Activated naive CD4-positive, alpha-beta T cell treated with anti-CD3 and anti-CD28 coated beads, Interleukin-2, amount 10 ng/mL, durations not matched to agents 7 days and 5 days (primary cell): ENCODE measurements at places on chromosomes 3 and 15.

DNA sequence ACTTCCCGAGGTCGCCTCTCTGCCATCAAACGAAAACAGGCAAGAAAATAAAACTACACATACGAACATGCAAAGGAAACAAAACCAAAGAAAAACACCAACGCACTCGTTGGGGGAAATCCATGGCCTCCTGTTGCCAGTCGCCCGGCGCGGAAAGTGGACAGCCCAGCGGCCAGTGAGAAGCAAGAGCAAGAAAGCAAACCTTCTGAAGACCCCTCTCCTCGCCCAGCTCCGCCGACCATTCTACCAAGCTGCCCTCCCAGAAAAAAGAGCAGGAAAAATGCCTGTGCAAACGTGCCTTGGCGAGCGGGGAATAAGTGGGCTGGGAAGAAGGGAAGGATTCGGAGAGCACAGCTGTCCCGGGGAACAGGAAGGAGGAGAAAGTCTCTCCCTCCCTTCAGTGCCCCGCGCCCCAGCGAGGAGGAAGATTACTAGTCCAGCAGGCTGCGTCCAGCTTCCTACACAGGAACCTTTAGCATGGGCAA lies 802 bp upstream of the NECTIN3 start:
- peak; percentile 31 for DNase-seq

GRCh38 chr3:50302095-50303012 lies 1.0 kb downstream of the HYAL1 start:
- DNase-seq, result no peak

GRCh38 chr3:148131990-148132638 lies 565.6 kb upstream of the AGTR1 start:
- DNase-seq, result no peak

GRCh38 chr3:158642474-158643210 lies 1.7 kb upstream of the GFM1 start:
- no peak for DNase-seq

DNA sequence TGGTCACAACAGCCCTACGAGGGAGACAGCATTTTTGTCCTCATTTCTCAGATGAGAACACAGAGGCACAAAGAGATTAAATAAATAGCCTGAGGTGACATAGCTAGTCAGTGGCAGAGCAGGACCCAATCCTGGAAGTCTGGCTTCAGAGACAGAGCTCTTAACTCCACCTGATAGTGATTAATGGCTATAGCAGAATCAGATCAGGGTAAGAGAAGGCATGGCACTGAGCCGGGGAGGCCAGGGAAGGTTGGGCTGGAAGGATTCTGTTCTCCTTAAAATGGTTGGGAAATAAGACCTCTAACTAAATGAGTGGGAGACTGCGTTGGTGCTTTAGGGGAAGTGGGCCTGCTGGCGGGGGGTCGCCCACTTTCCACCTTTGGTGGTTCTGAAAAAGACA lies 104.5 kb downstream of the VGLL4 start:
- no peak for DNase-seq

GRCh38 chr3:50201573-50202315 lies 3.3 kb upstream of the SLC38A3 start:
- no peak for DNase-seq

GRCh38 chr3:122314228-122314876 lies 10.7 kb upstream of the CSTA start:
- DNase-seq, result no peak

GRCh38 chr15:84598993-84599392 lies 1.8 kb upstream of the ZSCAN2 start:
- peak; percentile 48 for DNase-seq

GRCh38 chr3:142987707-142988106 lies 13.7 kb upstream of the U2SURP start:
- DNase-seq, result no peak

- no peak for DNase-seq
These were observed 2.3 kb downstream of the RNF13 start for GRCh38 chr3:149815321-149815720.

- DNase-seq, result no peak
These were observed 3.0 kb downstream of the TRIM59 start for GRCh38 chr3:160446522-160447056.

GRCh38 chr15:30830961-30831360 lies 72.8 kb upstream of the FAN1 start:
- DNase-seq, result no peak

DNA sequence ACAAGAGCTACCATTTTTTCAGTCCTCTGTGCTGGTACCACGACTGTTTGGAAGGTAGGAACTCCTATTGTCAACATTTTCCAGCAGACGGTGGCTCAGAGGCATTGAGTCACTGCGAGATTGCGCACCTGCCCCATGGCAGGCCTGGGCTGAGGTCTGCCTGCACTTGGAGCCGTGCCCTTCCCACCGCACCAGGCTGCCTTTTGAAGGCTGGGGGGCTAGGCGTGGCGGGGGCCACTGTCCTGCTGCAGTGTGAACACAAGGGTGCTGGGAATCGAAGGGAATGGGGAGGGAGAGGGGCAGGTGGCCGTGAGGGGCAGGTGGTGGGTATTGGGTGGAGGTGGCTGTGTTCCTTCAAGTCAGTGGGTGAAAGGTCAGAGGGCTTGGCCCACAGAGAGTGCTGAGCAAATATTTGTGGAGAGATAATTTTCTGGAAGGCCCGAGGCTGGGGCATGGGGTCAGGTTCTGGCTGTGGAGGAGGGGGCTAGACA lies 16.3 kb downstream of the SNX33 start:
- DNase-seq, result no peak

DNA sequence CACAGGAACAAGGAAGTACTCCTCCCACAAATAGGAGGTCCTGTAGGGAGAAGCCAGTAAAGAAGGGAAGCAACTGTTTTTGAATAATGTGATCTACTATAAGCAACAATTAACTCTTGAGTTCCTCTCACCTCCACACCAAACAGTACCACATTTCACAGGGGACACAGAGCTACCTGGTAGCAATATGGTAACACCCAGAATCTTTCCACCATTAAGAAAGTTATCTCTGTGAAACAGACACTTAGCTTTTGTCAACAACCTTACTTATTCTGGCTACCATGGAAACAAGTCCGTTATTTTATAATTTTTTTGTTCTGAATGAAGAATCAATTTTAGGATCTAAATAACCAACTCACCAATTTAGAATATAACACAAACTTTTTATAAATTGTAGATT lies 49.5 kb downstream of the TBL1XR1 start:
- no peak for DNase-seq

GRCh38 chr3:197001972-197002700 lies 27.5 kb downstream of the MELTF start:
- peak; percentile 28 for DNase-seq

DNA sequence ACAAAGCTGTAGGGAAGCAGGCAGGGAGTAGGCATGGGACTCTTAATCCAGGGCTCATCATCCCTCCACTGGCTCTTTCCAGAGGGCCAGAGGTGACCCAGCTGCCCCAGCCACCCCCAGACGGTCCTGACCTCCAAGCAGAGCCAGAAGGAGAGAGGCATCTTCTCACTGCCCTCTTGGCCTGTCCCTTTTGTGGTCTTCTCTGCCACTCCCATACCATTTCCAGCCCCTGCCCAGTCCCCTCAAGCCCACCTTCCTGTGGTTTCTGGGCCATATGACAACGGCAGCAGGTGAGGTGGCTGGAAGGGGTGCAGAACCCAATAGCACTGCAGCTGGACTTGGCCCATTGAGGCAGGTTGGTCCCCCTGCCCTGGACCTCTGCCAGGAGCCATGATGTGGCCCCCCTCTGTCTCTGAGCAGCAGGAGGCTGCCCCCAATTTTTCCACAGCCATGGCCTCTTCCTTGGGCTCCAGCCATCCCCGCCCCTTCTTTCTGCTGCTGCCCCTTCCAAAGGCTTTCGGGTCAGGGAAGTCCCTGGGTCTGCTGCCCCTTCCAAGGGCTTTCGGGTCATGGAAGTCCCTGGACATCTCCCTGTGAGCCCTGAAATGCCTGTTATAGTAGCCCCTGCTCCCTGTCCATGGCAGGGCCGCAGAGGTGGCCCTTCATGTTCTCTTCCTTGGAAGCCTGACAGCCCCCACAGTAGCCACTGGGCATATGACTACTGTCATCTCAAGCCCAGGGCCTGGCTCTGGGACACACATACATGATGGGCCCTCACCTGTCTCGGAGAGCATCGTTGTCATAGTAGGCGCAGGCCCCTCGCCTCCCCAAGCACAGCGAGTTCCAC lies 39.5 kb upstream of the RAB6B start:
- no peak for DNase-seq

DNA sequence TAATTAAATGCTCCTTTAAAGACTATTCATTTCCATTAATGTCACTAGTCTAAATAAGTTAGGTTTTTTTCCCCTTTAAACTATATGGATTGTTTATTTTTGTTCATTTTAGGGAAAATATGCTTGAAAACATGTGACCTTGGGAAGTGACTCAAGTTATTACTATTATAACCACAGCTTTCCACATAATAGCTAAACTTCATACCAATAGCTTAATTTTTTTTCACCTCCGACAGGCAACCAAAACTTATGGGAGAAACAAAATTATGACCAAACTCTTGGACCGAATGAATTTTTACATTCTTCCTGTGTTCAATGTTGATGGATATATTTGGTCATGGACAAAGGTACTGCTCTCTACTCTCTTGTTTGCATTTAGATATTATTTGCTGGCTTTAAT lies 16.2 kb downstream of the CPA3 start:
- no peak for DNase-seq

DNA sequence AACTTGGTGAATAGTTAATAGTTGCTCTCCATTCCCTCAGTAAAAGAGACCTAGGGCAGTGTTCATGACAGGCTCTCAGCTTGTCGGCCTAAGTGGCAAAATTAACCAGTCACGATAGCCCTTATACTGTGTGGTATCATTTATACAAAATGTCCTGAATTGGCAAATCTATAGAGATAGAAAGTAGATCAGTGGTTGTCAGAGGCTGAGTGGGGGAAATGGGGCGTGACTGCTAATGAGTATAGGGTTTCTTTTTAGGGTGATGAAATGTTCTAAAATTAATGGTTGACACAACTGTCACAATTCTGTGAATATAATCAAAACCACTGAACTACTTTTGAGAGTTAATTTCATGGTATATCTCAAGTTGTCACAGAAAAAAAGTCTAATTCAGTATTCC lies 20.9 kb downstream of the ARIH1 start:
- DNase-seq, result no peak

DNA sequence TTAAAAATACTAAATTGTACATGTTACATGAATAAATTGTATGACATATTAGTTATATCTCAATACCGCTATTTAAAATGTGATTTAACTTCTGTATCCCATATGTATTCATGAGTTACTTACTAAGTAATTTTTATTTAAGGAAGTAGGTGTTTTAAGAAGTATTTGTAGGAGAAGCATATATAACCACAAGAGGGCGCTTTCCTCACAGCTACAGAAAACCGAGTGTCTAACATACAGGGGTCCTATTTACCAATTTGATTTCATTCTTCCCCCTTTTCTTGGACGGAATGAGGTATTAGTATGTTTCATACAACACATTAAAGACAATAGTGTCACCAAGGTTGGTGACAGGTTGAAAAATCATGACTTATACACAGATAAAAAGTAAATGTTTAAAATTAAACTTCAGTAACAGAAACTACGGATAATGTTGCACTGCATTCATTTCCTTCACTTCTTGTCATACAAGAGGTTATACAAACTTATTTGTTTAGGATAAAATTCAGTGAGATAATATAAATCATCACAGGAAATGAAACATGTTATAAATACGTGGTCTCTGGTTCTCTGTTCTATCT lies 253.6 kb downstream of the MAGI1 start:
- no peak for DNase-seq

DNA sequence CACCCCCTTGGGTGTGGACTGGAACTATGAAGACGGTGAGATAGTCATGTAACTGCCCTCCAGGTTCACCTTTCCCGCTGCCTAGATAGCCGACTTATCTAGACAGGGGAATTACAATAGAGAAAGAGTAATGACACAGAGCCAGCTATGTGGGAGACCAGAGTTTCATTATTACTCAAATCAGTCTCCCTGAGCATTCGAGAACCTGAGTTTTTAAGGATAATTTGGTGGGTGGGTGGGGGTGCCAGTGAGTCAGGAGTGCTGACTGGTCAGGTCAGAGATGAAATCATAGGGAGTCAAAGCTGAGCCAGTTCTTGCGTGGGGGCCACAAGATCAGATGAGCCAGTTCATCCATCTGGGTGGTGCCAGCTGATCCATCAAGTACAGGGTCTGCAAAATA lies 19.7 kb upstream of the DNAJC19 start:
- no peak for DNase-seq

GRCh38 chr3:129311054-129311902 lies 32.6 kb downstream of the HMCES start:
- no peak for DNase-seq

GRCh38 chr3:34382859-34383258 lies 584.4 kb downstream of the PDCD6IP start:
- DNase-seq, result no peak

GRCh38 chr3:143484846-143485512 lies 363.3 kb downstream of the SLC9A9 start:
- DNase-seq, result no peak

DNA sequence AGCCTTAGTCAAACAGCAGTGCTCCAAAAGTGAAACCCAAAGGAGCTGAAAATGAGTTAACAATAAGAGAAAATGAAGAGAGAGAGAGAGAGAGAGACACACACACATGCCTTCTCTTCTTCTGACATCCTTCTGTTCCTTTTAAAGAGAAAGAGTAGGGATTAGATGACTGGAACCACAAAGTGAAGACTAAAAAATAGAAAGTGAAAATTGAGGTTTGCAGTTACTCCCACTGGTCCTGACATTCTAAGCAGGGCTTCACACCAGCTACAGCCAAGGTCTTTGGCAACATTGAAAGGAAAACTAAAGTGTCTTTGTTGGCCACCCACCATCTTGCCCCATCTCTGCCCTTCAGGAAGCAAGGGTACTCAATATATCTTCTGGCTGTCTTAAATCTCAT lies 59.2 kb downstream of the USP50 start:
- DNase-seq, result no peak

- no peak for DNase-seq
These were observed 36.8 kb upstream of the TIPARP start for GRCh38 chr3:156637480-156638022.

DNA sequence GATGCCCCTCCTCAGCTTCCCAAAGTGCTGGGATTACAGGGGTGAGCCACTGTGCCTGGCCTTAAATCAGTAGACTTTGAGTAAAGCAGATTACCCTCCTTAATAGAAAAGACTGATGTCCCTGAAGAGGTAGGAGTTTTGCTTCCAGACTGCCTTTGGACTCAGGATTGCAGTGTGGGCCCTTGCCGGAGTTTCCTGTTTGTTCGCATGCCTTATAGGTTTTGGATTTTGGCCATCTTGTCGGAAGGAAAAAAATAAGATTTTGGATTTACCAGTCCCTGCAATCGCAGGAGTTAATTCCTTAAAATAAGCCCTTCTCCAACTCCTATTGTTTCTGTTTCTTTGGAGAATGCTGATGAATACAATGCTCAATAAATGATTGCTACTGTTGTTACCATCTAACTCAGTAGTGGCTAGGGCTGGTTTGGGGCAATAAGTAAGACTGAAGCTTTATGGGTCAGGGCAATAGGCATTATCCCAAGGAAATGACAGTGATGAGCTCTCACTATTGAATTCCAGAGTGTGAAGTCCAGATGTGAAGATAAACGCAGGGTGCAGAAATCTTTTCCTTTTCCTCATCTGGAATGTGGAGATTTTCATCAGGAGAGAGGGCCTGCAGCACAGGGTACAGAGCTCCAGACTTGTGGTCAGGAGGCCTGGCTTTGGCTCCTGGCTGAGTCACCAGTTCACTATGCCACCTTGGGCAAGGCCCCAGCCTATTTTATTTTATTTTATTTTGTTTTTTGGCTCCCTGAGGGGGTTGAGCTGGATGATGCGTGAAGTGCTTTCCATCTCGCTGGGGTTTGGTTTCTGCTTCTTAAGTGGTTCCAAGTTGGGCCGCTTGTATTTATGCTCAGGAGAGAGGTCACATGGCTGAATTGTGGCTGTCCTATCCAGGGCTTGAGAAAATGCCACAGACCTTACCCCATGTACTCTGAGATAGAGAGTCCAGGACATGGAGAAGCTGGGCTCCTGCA lies 25.3 kb downstream of the FOXL2 start:
- DNase-seq, result no peak
